Fibroblast of skin of abdomen (primary cell): ENCODE measurements at places on chromosomes 7 and 10.

- DNase-seq: peak; percentile 39
Measured at GRCh38 chr10:113139699-113140098, 189.7 kb downstream of the TCF7L2 start.

DNA sequence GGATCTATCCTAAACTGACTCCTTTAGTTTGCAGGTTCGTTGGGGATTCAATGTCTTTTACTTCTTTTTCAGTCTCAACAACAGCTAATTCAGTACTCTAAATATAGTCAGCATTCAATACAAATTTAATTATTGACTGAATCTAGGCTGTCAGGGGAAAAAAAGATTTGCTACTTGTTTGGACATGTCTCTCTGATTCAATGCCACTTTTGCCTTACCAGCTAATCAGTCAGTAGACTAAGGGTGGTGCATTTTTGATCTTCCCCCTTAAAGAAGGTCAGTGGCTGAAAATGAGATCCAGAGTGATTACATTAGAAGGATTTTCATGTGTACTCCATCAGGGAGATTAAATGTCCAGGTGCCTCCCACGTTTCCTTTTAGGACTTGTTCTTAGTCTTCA is 145.1 kb downstream of the C1GALT1 start:
- no peak for DNase-seq

- DNase-seq: peak; percentile 44
Measured at GRCh38 chr7:85600395-85600794, 413.5 kb upstream of the SEMA3D start.

GRCh38 chr7:43631559-43631958 is 48.7 kb downstream of the STK17A start:
- DNase-seq: no peak

DNA sequence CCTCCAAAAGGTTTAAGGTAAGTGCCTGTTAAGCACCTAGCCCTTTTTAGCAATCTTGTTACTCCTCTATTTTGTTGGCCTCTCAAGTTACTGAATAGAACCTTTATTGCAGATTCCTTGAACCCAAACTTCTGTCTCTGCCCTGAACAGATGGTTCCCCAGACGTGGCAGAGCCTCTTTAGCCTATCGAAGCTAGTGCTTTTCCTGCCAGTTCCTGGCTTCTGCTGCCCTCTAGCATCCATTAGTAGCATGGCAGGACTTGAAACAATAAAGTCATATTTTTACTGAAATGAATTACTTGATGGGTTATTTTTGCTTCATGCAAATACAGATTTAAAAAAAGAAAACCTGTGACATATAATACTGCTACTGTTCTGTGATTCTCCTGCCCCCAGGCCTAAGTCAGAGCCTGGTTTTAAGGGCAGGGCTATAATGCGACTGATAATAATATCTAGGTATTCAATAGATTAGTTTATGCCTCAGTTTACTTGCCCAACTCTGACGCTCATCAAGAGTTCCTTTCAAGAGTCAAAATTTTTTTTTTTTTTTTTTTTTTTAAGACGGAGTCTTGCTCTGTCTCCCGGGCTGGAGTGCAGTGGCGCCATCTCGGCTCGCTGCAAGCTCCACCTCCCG is 84.3 kb upstream of the PHF14 start:
- peak; percentile 41 for DNase-seq

DNA sequence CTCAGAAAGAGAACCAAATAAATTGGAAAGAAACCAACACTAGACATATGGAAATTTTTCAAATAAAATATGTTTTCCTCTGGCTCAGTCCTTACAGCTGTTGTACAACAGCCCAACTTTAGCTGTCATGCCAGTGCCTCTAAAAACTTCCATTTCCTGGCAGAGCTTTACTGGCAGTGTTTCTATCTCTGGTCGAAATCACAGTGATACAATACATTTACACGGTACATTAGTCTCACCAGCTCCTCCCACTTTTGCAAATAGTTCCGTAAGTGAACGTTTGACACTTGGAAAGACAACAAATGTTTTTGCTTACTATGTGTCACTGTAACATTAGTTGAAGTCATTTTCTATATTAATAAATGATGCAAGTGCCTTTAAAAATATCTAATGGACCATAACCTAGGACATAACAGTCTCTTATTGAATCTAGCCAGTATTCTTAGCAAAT is 29.8 kb downstream of the BCAP29 start:
- DNase-seq: no peak

GRCh38 chr10:43671659-43672531 is 23.2 kb upstream of the ZNF32 start:
- DNase-seq: peak; percentile 62

DNA sequence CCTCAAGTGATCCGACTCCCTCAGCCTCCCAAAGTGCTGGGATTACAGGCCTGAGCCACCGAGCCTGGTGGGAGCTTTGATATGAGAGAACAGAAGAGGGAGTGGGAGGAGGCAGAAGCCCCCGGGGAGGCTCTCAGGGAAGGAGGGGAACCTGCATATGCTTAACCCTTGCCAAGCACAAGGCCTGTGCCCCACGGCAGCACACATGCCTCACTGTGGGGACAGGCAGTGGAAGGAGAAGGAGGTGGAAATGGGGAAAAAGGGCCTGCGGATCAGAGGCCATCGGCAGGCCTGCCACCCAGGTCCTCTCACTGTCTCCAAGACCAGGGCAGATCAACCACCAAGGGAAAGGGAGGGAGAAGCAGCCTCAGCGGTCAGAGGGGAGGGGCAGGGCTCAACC is 7.2 kb upstream of the GRID1 start:
- DNase-seq: no peak

DNA sequence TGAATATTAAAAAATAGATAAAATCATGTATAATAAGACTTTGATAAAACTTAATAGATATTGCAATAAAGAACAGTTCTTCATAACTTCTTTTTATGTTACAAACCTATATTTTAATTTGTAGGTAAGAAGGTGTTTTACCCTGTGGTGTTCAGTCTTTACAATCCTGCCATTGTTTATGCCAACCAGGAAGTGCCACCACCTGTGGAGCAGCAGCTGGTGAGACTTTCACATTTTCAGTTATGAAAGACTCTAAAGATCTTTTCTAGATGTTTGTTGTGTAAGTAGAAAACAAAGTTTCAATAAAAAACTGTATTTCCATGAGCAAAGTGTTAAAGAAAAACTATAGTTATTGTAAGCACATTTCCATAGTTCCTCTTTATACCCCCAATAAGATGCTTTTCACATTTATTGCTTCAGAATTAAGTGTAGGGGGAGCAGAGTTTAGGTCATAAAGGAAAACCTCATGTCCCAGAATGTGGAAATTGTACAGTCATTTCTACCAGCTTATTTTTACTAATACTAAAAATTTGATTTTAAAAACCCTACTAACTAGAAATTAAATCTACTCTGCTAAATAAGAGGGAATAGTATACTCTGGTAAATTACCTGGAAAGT is 28.7 kb downstream of the CSGALNACT2 start:
- no peak for DNase-seq

DNA sequence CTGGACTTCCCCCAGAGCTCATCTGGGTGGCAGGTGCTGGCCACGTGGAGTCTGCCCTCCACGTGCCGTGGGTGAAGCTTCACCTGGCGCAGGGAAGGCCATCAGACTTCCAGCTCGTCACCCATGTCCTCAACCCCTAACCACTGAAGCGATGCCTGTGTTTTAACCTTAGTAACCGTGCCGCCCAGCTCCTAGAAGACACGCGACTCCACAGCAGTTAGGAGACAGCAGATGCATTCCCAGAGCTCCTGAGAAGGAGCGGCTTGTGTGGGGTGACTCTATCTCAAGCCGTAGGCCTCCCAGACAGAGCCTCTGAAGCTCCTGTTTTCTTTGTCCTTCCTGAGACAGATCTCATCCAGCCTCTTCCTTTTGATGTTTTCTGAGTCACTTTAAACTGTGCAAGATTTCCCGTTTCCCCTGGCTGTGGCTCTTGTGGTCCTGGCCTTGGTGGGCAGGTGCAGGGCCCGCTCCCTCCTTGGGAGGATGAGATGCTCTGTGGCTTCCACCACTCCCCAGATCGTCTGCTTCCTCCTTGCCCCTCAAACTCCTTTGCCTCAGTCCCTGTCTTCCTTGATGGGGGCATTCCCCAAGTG is 41.4 kb upstream of the AP5Z1 start:
- DNase-seq: no peak

- no peak for DNase-seq
Measured at GRCh38 chr7:41573862-41574261, 129.0 kb downstream of the INHBA start.

GRCh38 chr10:88165849-88166271 is 302.4 kb downstream of the PTEN start:
- DNase-seq: peak; percentile 93

DNA sequence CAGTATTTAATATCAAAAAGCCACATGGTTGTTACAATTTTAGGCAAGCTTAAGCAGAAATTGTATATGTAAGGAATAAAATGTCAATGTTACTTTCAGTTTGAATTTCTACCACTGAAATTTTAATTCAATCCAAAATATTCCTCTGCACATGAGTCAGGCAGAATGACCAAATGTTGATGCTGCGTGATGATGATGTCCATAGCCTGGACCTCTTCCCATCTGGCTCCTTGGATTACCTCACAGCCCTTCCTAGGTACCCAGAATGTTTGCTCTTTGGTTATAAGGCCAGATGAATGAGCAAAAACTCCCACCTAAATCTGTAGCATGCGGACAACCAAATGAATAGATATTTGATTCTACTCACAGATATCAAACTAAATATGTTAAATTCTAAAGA is 258.3 kb upstream of the IMMP2L start:
- no peak for DNase-seq

DNA sequence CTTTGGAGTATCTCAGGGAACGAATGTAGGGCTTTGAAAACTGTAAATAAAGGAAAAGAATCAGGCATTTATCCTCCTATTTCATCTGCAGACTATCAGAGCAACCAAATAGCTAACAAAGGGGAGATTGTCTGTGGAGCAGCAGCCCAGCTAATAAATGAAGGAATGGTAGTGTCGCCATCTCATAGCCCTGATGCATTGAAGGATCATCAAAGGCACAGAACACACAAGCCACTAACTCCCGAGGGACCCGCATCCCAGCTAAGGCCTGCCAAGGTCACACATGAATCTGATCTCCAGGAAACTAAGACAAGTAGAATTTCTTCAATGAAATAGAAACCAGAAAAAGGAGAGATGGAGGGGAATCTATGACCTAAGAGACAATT is 38.2 kb downstream of the CALML5 start:
- no peak for DNase-seq

GRCh38 chr7:77439572-77439971 is 23.4 kb upstream of the GSAP start:
- DNase-seq: no peak

DNA sequence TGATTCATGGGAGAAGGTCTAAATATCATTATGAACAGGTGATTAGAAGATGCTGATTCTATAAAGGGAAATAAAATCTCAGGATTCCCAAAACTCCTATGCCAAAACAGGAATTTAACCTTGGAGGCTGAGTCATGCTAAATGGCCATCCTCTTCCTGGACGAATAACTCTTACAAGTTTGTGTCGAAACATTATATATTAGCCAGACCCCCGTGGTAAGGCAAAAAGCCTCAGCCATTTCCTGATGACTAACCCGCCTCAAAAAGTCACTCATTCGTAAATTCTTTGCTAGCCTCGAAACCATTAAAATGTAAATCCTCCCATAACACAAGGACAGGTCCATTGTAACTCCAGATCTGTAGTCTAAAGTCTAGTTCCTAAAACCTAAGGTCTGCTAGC is 32.0 kb downstream of the CUL2 start:
- peak; percentile 96 for DNase-seq

- DNase-seq: no peak
Measured at GRCh38 chr7:142308326-142308725, 50.5 kb upstream of the PRSS58 start.

DNA sequence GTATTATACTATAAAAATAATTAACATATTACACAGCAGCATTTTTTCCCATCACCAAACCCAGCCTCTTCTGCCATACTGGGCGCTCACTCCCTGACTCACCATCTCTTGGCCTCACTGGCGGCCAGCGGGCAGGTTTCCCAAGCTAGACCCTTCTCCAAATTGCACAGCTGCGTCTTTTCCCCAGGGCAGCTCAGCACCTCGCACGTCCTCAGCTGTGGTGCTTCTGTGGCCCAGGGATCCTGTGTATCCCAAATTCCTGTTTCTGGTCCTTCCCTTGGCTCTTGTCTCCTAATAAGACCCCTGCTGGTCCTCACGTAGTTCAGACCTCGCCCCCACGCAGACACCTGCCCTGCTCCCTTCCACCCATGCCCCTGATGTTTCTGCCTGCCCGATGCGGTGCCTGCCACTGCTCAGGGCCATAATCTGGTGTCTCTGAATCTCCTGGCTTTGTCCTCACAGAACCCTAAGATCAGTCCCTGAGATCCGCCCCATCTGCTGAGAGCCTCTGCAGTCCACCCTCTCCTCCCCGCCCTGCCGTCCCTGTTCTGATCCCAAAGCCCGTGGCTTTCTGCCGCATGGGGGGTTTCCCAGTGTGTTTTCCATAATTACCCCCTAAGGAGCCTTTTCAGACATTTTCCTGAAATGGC is 290.1 kb downstream of the TCERG1L start:
- no peak for DNase-seq

DNA sequence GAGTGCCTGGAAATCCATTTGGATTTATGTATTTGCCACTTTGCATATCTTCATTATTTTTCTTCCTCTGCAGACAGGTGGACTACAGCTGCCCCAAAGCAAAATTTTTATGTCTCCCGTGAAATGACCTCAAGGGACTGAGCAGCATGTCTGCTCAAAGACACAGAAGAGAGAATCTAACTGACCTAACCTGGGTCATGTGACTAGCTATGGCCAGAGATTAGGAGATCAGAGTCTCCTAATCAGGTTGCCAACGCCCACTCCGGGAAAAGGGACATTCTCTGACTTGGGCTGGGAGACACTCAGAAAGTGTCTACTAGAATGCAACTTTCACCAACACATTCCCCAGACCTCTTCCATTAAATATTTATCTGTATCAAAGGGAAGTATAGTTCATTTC is 2.5 kb upstream of the BAMBI start:
- no peak for DNase-seq

DNA sequence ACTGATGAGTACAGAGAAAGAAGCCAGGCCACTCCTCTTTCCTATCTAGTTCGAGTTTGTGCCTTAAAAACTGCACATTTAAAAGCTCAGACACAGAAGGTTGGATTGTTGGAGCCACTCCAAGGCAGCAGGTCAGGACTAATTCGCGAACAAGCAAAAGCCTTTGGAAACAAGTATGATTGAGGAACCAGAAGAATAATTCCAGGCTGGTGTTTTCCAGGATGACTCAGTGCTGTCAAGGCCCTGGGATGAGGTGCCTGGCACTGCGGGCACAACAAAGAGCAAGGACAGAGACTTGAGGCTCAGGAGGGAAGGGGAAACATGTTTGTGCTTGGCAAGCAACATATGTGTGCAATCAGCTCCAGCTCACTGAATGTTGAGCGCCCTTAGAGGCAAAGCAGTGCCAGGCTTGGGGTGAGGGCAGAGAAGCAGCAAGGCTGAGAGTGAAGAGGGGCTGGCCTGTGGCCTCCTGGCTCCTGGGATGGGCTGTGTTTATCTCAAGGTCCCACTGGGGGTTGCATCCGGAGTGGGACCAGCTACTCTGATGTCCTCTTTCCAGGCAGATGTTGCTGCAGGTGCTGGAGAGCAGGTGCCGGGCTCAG is 44.1 kb downstream of the VSTM4 start:
- peak; percentile 13 for DNase-seq

- no peak for DNase-seq
Measured at GRCh38 chr7:32074787-32075585, 4.8 kb upstream of the PDE1C start.

- DNase-seq: peak; percentile 44
Measured at GRCh38 chr10:72126184-72126871, 38.0 kb upstream of the SPOCK2 start.
